Right lung (tissue), 10 donors: ENCODE measurements at places on chromosomes 7 and 10. TPM values are rescaled to one million over a fixed set of nuclear protein-coding genes. Genes with fewer than 3 reads are reported as not detected.
A peak's percentile ranks its signal among the peaks of the same experiment; 100 is the strongest.

Gene PRSS1
- not detected for polyA plus RNA-seq

DNA sequence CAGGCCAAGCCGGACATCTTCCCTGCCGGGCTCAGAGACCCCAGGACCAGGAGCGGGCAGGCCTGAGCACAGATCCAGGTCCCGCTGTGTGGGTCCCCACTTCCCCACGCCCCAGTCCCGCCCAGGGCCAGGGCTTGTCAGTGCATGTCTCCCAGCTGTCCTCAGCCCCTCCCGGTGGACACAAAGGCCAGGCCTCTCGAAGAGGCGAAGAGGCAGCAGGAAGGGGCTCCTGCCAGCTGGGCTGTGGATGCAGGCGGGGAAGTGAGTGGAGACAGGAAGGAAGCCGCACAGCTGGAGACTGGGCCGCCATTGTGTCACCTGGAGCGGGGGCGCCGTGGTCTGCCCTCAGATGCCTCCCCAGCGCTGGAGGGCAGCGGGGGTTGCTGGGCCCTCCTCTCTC lies 4.8 kb downstream of the GRIFIN start:
- peak; percentile 59 for DNase-seq

DNA sequence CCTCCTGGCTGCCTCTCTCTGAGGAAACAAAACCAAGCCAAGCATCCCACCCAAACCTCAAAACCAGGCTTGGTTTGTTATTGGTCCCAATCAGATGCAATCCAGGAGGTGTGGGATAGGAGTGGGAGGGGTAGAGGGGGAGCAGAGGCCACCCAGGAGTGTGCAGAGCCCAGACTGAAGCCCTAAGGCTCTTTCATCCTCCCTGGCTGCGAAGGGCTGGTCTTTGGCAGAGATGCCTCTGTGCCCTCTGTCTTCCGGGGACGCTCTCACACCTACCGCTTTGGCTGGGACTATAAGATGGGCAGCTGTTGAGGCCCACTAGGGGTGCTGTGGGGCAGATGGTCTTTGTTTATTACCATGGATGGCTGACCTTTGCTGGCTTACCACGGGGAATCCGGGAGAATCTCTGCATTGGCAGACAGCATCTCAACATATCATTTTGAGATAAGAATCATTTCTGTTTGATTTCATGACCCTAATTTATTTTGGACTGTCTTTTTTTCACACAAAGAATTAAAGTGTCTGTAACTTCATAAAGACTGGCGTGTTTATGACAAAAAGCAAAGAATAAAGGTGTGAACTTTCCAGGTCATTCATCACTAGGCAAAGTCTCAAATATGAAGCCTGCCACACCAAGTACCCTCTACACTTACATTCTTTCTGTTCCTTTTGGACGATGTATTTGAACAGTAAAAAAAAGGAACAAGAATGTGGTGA lies 6.5 kb upstream of the DENND2A start:
- DNase-seq: no peak

Gene AKR1C8
- polyA plus RNA-seq: not detected
